ENCODE measurements at places on chromosomes 16 and 17. TPM values are rescaled to one million over a fixed set of nuclear protein-coding genes. Genes with fewer than 3 reads are reported as not detected.

Gene KRT28
- total RNA-seq: not detected

Gene LRRC36
- 1.4 TPM for total RNA-seq

Gene TBC1D3I
- 0.62 TPM for total RNA-seq

Gene ANKRD40CL
- total RNA-seq: not detected

Gene GSDMA
- not detected for total RNA-seq

Measured in occipital lobe (tissue), 3 donors.